Nucleus accumbens (tissue), 56 donors: ENCODE measurements at places on chromosomes 13 and 19.

DNA sequence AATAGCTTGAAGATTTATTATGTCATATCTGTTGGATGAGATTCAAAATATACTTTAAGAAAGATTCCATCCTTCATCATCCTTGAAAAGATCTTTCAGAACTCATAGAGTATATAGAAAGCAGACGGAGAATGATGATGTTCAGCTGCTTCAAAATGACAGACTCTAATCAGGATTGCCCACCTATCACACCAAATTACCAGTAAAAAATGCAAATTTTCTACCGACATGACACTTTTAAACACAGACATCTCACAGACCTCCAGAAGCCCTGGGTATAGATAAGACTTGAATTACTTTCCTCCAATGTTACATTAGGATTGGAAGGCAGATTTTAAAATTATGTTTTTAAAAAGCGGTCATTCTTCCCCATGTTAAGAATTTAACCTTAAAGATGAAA is 235.5 kb downstream of the GPC6 start:
- DNase-seq, result no peak

GRCh38 chr19:16199275-16199932 is 1.7 kb downstream of the AP1M1 start:
- DNase-seq, result no peak

DNA sequence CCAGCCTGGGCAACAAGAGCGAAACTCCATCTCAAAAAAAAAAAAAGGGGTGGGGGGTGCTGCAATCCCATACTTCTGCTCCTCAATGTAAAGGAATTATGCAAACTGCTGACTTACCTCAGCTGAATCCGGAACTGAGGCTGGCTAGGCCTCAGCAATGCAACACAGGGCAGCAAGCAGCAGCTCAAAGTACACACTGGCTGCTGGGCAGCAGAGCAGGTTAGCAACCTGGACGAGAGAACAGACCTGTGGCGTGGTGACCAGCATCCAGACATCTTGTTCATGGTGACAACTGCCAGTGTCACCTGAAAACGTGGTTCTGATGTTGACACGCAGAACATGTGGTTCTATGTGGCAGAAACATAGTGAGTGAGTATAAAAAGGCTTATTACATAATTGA is 28.1 kb downstream of the ZNF14 start:
- DNase-seq, result no peak

DNA sequence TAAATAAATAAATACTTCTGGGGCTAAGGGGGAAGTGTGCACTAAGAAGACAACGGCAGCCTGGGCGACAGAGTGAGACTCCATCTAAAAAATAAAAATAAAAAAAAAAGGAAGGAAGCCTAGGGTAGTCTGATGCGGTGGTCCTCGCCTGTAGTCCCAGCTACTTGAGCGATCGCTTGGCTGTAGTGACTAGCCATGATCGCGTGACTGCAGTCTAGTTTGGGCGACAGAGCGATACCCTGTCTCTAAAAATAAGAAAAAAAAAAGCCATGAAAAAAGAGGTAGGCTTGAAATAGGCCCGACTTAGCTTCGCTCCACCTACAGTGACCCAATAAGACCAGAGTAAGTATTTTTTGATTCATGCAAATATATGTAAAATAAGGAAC is 661 bp upstream of the BABAM1 start:
- DNase-seq, result no peak

GRCh38 chr19:23774524-23774971 is 15.9 kb upstream of the ZNF681 start:
- no peak for DNase-seq

- no peak for DNase-seq
These were observed 101.8 kb downstream of the FAM216B start for GRCh38 chr13:42883142-42883541.
